ENCODE measurements at places on chromosomes 13 and 19.

DNA sequence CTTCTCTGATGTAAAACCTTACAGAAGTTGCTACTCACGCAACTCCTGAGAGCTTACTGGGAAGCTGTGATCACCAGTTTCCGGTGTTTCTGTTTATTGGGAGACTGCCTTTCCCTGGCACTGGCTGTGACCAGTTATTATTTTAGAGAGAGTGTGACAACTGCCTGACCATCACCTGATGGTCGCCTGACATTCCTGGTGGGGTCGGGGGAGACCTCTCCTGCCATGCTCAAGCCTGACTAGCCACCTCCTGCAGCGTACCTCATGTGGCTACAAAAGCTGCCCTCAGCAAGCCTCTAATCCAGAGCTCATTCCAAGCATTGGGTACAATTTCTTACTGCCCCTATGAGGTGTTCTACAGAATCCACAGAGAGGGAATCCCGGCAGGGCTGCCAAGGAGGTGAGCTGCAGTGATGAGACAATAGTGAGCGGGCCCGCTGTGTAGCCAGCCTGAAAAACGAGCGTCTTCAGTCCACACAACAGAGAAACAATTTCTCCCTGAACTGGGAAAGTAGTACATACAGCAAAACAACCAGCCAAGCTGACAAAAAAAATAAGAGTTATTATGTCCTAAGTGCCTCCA lies 28.7 kb downstream of the GJA3 start:
- DNase-seq = no peak

- DNase-seq = no peak
Measured at GRCh38 chr13:112583592-112584277, 4.2 kb downstream of the TUBGCP3 start.

GRCh38 chr13:31431722-31432137 lies 232.0 kb downstream of the B3GLCT start:
- DNase-seq = peak; percentile 55

- no peak for DNase-seq
Measured at GRCh38 chr13:111328574-111329410, 8.3 kb downstream of the TEX29 start.

DNA sequence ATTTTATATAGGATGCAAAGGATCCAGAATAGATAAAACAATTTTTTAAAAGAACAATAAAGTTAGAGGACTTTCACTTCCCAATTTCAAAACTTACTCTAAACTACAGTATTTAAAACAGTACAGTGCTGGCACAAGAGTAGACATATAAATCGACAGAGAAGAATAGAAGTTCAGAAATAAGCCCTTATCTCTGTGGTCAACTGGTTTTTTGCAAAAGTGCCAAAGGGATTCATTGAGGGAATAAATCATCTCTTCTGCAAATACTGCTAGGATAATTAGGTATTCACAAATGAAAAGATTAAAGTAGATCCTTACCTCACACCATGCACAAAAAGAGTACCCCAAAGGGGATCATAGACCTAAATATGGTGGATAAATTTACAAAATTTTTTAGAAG lies 431.0 kb upstream of the HTR2A start:
- DNase-seq = no peak

DNA sequence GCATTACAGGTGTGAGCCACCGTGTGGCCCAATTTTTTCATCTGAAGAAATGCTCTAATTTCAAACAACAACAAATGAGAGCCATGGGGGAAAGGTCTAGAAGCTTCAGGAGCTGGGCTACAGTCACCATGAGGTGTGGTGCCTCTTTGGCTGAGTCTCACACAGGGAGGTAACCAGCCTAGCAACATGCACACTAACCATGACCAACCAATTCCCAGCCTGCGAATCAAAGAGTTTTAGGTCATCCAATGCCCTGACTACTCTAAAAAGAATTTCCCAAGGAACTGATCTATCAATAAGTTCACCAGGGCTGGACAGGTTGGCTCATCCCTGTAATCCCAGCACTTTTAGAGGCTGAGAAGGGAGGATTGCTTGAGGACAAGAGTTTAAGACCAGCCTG lies 29.9 kb downstream of the PBX4 start:
- DNase-seq = no peak

- DNase-seq = no peak
Measured at GRCh38 chr19:46493236-46494145, 2.2 kb downstream of the PNMA8B start.

DNA sequence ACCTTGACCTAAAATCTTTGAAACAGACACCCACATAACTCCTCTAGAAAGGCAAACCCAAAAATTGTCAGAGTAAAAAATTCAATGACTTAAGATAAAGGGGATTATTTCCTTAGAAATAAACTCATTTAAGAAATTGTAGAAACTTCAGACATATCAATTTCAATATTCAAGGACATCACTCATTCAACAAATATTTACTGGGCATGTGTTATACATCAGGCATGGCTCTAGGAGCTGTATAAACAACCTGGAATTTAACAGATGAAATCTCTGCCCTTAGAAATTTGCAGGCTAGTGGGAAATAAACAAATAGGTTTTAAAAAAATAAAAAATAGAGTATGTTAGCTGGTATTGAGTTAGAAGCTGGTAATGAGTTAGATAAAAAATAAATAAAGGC lies 84.0 kb upstream of the LSM14A start:
- no peak for DNase-seq

GRCh38 chr13:32409001-32409313 lies 19.0 kb downstream of the N4BP2L1 start:
- DNase-seq = no peak

- no peak for DNase-seq
Measured at GRCh38 chr19:9906475-9907087, 29.7 kb downstream of the OLFM2 start.

GRCh38 chr13:103731959-103732358 lies 665.7 kb upstream of the SLC10A2 start:
- peak; percentile 55 for DNase-seq

GRCh38 chr13:97493456-97493855 lies 59.5 kb downstream of the RAP2A start:
- peak; percentile 68 for DNase-seq

DNA sequence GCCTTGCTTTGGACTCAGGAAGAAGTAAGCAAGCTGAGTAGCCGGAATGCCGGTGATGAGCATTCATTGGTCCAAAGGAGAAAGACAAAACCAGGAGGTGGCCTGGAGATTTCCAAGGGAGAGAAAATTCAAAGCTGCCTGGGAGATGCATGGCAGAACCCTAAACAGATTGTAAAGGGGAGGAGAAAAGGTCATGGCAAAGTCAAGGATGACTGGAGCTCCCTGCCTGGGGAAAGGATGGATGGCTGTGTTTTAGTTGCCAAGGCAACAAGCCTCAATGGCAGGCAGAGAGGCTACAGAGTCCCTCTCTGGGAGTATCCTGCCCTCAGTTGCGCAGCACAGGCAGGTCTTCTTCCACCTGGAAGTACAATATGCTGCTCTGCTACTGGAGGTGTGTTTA lies 134.0 kb downstream of the ENOX1 start:
- no peak for DNase-seq

- peak; percentile 89 for DNase-seq
Measured at GRCh38 chr13:76965759-76966421, 17.6 kb downstream of the ACOD1 start.

DNA sequence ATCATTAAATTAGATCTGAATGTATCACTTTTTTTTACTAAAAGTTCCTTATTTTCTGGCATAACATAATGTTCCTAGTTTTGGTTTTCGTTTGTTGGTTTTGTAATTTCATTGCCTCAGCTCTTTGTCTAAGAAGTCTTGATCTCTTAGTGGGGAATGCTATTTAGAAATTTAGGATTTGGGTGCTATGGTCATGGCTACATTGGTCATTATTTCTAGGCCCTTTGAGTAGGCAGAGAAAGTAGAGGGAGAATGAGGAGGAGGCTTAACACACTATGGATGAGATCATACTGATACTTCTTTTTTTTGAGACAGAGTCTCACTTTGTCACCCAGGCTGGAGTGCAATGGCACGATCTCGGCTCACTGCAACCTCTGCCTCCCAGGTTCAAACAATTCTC lies 41.8 kb downstream of the PIBF1 start:
- no peak for DNase-seq

DNA sequence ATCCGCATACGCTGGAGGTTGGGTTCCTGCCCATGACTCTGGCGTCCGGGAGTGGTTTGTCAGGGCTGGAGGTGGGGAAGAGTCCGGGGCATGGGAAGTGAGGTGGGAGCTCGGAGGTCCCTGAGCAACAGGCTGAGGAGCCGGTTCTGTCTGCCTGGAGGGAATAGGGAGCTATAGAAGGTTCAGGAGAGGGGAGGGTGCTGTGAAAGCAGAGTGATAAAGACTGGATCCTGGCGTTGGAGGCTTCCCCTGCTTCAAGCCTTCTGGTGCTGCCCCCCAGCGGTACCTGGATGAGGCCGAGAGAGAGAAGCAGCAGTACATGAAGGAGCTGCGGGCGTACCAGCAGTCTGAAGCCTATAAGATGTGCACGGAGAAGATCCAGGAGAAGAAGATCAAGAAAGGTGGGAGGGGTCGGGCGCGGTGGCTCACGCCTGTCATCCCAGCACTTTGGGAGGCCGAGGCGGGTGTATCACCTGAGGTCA lies 2.6 kb downstream of the HMG20B start:
- DNase-seq = peak; percentile 79

- no peak for DNase-seq
Measured at GRCh38 chr19:55044286-55044685, 6.2 kb upstream of the GP6 start.

DNA sequence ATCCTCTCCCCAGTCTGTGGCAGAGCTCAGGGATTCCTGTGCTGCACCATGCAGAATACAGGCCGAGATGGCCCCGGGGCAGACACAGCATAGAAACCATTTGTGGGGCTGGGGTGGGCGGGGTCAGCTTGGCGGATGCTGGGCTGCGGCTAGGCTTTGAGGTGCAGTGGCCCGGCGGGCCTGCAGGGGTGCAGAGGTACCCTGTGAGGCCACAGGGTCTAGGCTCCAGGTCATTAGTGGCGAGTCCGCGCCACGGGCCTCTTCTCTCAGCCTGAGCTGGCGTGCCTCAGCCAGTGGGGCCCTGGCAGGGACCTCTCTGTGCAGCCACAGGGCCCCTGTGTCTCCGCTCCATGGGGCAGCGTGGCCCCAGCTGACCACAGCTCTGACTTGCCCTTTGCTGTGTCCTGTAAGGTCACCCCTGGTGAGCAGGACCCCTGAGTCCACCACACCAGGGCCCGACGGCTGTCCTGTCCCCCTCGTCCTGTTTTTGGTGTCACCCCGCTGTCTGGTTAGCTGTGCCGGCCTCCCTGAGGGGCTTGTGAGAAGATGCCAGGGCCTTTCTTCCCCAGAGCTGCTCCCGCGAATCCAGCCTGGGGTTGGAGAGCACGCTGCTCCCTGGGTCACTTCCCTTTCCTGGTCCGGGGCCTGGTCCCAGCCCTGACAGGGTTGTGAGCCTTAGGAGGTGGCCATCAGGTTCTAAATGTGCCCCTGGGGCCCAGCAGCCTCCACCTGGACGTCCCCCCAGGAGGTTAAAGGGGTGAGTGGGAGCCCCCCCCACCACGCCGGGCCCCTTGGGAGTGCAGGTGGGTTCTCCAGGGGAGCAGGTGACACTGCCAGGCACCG lies 12.1 kb downstream of the KDM4B start:
- no peak for DNase-seq

- no peak for DNase-seq
Measured at GRCh38 chr19:16895467-16896145, 6.8 kb downstream of the F2RL3 start.

DNA sequence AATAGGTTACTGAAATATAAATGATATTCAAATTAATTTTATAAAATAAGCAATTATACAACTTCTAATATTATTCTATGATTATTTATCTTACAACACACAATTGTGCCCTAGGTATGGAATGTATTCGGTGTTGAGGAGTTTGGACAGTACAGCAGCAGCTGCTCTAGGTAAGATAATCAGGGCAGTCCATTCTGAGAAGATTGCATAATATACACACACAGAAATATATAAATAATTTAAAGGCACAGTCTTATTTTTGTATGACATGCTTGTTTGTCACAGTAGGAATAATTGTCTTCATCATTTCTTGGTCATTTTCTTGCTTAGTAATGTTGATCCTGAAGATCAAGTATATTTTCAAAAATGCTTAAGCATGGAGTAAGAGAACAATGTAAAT lies 849.4 kb upstream of the MIR17HG start:
- no peak for DNase-seq

DNA sequence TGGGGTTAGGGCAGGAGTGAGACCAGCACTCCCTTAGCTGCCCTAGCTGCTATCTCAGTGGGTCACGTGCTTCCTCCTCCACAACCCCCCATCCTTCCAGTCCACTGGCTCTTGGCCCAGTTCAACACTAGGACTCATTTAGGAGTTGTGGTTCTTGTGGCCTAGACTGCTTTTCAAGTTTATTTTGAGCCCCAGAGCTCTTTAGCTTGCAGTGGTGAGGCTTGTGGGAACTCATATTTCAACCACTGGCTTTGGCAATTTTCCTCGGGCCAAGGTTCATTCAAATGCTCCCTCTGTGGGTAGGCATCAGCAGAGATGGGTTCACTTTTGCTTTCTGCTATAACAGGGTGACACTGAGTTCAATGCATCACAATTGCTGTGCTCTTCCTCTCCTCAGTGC lies 436.2 kb upstream of the SLITRK5 start:
- peak; percentile 20 for DNase-seq

DNA sequence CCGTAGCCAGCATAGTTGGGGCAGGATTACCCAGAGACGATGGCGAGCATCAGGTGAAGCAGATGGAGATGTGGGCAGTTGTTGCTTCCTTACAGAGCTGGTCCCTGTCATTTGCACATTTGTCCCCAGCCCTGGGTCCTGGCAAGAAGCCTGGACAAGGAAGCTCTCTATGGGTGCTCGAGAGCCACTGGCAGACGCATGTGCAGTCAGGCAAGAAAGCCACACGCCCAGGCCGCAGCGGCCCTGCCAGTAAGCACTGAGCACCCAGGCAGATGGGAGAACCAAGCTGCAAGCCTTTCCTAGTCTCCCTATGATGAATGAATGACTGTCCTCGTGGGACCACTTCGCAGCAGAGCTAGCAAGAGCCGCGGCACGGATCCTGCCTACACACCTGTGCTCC lies 182.8 kb downstream of the FOXO1 start:
- no peak for DNase-seq

- no peak for DNase-seq
Measured at GRCh38 chr19:9862938-9863337, 27.8 kb downstream of the PIN1 start.

DNA sequence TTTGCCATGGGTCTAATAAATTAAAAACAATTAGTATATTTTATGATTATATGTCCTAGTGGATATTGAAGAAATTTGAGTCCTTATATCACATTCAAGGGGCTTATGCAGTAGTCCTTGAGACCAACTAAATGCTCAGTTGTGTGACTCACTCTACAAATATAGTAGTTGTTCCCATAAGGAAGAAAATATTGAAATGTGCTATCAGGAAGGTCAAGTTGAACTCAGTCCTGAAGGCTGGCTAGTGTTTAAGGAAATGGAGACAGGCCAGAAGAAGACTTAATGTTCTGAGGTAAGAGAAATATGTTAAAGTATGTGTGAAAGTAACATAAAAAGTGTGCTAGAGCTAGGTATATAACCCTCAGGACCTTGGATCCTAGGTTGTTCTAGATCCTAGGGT lies 766.1 kb upstream of the GPC6 start:
- DNase-seq = no peak

GRCh38 chr13:28964052-28964451 lies 143.9 kb downstream of the MTUS2 start:
- no peak for DNase-seq
